ENCODE measurements at places on chromosomes 16 and 17.
A peak's percentile ranks its signal among the peaks of the same experiment; 100 is the strongest.

DNA sequence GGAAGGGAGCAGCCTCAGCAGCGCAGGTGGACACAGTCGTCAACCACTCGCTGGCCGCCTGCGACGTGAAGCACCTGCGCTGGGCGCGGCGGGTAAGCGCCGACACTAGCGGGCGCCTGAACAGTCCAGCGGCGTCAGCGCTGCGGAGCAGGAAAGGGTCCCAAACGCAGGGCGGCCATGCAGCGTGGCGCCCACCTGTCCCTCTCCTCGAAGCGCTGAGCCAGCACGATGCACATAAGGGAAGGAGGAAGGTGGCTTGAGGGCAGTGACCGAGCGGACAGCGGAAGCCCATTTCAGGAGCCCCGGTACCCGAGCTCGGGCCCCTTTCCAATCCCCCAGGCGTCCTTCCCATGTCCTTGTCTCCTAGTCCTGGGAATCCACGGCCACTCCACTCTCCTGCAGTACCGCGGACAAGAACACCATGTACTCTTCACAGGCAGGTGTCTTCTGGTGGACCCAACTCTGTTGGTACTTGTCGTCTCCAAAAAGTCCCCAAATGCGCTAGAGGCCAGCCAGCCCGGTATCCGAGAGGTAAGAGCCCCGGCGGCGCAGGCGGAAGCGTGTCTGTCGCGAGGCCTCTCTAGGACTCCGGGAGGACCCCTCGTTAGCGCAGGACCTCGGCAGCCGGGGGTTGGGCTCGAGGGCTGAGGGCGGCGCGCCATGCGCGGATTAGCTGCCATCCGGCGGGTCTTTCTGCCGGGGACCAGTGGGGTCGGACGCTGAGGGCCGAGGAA, 14.4 kb downstream of the ZNF232 start:
- peaks cover 7% of the 10 kb centered on the region for H3K4me1 ChIP-seq
- DNase-seq, result peak; percentile 59
- peaks cover 11% of the 10 kb centered on the region for H3K27me3 ChIP-seq
- peak overlapping the region; percentile 70 for H3K27ac ChIP-seq

- no peak for DNase-seq
- peaks cover 7% of the 10 kb centered on the region for H3K4me1 ChIP-seq
- no peaks in the 10 kb centered on the region for H3K36me3 ChIP-seq
- H3K27me3 ChIP-seq, result no peaks in the 10 kb centered on the region
These were observed 100.3 kb upstream of the NOL11 start for GRCh38 chr17:67617304-67617899.

DNA sequence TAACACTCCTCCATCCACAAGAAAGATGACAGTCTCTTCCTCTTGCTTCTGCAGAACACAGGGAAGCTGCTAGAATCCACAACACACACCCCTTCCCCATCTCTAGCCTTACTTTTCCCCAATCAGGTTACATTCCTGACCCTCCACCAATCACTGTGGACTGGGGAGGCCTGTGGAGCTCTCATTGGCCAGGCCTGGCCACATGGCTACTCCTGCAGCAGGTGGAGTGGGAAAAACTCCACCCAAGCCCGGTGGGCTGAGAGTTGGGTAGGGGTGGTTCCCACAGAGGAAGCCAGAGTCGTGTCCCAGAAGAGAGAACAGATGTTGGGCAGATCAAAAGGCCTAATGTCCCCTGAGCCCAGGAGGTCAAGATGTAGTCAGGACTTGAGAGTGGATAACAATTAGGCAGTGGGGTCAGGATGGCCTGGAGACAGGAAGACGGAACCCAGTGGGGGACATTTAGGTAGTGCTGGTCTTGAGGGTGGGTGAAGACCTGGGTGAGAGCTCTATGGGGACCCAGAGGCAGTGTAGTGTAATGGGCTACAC, 22.1 kb downstream of the COQ7 start:
- H3K27ac ChIP-seq, result no peak overlapping the region
- no peak for DNase-seq
- H3K4me1 ChIP-seq, result peaks cover 5% of the 10 kb centered on the region
- H3K27me3 ChIP-seq, result peaks cover 12% of the 10 kb centered on the region
- no peak overlapping the region for H3K4me3 ChIP-seq

DNA sequence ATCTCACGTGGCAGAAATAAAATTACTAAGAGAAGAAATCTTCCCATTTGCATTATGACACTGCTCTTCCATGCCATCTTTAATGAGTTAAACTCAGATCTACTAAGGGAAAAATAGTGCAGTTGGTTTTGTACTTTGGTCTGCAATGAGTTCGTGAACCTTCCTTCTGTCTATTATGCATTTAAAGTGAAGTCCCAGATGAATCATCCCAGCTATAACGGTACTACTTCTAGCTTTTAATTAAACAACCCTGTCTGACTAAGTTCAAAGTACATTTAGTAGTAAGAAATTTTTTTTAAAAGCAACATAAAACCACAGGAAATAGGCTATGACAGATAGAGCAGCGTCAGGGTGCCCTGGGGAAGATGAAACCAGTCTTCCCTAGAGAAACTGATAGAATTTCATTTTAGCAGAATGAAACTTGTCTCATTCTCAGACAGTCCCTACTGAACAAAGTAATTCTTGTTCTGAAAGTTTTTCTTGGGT, 1.8 kb downstream of the TMIGD1 start:
- H3K36me3 ChIP-seq, result no peaks in the 10 kb centered on the region
- peak; percentile 55 for DNase-seq
- no peaks in the 10 kb centered on the region for H3K27me3 ChIP-seq

DNA sequence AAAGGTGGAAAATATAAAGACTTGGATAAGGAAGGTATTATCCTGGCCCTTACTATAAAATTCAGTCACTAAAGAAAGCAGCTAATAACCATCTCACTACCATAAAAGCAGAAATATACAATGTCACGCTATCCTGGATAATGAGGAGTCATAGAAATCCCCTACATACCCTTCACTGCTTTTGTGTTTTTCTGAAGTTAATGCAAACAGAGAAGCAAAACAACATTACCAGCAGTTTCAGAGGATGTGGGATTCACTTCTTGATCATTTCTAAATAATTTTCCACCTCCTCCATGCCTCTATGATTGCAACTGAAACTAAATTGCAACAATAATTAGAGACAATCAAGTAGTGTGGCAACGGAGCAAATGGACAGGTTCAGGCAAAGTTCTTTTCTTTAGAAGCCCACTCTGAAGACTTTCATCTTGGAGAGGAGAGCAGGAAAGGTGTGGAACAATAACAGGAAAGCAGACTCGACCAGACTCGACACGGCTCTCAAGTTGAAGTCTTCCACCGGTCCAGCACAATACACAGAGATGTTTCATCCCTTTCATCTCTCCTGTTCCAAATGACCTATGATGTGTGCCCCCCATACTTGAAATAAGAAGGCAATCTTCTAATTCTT, 10.2 kb downstream of the CYTH1 start:
- peaks cover 22% of the 10 kb centered on the region for H3K36me3 ChIP-seq
- peak overlapping the region; percentile 70 for H3K4me3 ChIP-seq
- no peaks in the 10 kb centered on the region for H3K27me3 ChIP-seq

- no peak overlapping the region for H3K4me3 ChIP-seq
- H3K36me3 ChIP-seq, result no peaks in the 10 kb centered on the region
- peaks cover 5% of the 10 kb centered on the region for H3K4me1 ChIP-seq
- H3K27me3 ChIP-seq, result no peaks in the 10 kb centered on the region
- no peak overlapping the region for H3K27ac ChIP-seq
These were observed 27.2 kb downstream of the SNX20 start for GRCh38 chr16:50653633-50654519.

DNA sequence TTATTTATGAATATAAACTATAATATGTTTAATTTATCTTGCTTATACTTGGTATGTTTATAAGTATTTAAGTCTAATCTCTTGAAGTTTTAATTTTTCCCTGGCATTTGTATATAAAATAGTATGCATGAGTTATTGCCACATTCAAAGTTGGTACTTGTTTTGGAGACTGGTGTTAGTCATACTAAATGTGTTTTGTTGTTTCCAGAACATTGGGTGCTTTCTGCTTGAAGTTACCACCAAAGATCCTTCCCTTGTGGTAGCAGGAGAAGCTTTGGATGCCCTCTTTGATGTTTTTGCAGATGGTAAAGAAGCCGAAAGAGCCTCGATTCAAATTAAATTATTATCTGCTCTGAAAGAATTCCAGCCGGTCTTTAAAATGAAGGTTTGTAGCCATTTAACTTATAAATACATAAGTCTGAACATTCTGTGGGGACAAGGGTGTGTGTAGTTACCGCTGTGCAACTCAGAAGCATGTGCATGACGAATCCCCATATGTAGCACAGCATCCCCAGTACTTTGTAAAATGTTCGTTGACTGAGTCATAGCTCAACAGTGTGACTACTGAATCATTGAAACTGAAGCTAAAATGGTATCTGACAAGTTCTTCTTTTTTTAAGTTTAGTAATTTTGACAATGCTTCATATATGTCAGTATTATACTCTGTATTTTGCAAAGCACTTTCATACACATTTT, 36.4 kb downstream of the HEATR3 start:
- no peaks in the 10 kb centered on the region for H3K4me1 ChIP-seq
- peaks cover 16% of the 10 kb centered on the region for H3K36me3 ChIP-seq
- no peaks in the 10 kb centered on the region for H3K27me3 ChIP-seq
- H3K4me3 ChIP-seq, result no peak overlapping the region

- H3K4me1 ChIP-seq, result no peaks in the 10 kb centered on the region
- no peak overlapping the region for H3K27ac ChIP-seq
- no peak overlapping the region for H3K4me3 ChIP-seq
- DNase-seq, result no peak
- H3K36me3 ChIP-seq, result no peaks in the 10 kb centered on the region
These were observed 166.4 kb downstream of the SALL1 start for GRCh38 chr16:50984688-50985087.

- H3K36me3 ChIP-seq, result no peaks in the 10 kb centered on the region
- H3K4me1 ChIP-seq, result no peaks in the 10 kb centered on the region
- no peak for DNase-seq
- no peak overlapping the region for H3K27ac ChIP-seq
- H3K4me3 ChIP-seq, result no peak overlapping the region
These were observed 22.1 kb downstream of the NT5M start for GRCh38 chr17:17325228-17325627.
